NT2/D1 (cell line): ENCODE measurements at places on chromosomes 2 and 18.
A peak's percentile ranks its signal among the peaks of the same experiment; 100 is the strongest.

DNA sequence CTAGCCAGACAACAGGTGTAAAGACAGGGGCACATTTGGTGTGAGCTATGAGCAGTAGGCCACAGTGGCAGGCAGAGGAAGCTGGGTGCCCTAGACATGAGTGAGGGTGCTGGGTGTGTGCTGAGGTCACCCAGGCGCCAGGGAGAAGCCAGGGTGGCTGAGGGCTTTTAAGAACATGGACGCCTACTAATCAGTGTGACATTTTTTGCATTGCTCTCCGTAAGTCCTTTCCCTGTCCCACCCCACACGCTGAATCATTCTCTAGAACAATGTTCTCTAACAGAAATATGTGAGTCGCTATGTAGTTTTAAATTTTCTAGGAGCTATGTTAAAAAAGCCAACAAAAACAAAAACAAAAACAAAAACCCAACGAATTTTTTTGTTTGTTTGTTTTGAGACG is 204.5 kb upstream of the REV1 start:
- DNase-seq: no peak

GRCh38 chr2:191907545-191907944 is 60.7 kb upstream of the CAVIN2 start:
- no peak for DNase-seq

DNA sequence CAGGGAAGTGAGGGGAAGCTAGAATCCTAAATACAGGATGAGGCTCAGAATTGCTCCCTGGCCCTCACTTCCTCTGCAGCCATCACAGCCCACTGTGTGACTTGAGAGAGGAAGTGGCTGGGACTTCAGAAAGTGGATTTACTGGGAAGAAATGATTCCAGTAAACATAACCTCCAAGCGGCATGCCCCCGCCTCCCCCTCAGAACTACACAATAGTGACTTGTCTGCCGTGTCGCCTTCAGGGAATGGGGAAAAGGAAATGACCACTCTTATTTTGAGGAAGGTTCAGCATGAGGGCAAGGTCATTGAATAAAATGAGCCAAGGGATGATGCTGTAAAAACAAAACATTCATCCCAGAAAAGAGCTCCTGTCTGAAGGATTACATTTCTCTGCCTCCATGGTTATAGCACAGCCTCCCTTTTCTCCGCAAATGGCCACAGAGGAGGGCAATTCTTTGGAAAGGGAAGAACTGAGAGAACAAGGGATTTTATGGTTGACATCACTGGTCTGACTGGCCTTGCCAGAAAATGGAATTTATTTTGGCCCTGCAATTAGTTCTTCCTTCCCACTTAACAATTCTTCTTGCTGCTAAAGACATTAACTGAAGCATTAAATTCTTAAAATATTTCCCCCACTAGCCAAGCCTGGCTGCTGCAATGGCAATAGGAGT is 78.9 kb upstream of the DAPL1 start:
- no peak for DNase-seq

DNA sequence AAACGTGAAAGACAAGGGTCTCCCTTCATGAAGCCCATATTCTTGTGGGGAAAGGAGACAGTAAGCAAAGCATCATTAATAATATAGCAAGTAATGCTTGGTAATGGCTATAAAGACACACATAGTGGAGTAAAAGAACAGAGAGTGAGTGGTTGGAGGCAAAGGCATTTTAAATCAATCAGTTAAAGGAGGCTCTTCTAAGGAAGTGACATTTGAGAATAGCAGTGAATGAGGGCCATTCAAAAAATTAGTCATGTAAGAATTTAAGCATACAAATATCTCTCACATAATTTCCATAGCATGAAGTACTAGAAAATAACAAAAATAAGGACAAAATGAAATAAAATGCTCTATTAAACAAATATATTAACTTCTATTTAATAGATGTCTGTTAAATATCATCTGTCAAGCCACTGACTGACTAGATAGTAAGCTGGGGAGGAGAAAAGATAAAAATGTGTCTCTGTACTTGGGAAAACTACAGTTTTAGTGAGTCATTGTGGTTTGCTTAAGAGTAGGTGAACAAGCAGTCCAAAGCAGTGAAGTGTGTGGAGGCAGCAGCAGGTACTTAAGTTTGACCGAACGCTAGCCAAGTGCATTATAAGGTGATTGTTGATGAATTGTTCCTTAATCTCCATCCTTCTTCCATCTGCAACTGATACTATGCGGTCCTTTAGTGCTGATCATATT is 160.1 kb downstream of the PARD3B start:
- DNase-seq: no peak

DNA sequence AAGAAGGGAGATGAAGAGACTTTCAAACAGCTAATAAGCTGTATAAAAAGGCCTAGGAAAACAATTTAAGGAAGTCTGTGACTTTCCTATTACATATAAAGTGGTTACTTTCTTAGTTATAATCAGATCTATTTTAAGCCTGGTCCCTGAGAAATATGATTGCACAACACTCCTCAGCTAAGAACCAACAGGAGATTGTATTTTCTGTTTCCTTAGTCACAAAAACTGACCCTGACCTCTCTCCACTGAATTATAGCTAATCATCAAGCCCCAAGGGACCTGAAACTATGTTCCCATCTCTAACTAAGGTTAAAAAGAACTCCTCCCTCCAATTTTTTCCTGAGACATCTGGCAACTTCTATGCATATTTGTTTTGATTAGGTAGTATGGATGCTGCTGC is 106.9 kb downstream of the ROCK1 start:
- DNase-seq: no peak

GRCh38 chr2:42051543-42052235 is 3.9 kb downstream of the PKDCC start:
- DNase-seq: no peak

DNA sequence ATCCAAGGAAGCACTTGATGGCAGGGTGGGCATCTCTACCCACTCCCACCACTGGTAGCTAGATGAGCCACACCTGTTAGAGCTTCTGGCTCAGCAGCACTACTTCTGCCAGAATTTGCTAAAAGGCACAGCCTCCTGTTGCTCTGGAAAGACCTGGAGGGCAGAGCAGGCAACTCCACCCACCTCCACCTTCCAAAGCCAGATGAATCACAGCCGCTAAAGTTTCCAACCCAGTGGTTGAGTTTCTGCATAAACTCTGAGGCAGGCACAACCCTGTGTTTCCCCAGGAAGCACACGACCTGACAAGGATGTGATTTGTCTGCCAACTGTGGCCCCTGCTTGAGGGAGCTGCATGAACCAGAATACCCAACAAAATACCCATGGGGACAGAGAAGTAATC is 111.6 kb upstream of the GCFC2 start:
- no peak for DNase-seq

- DNase-seq: no peak
Observed at GRCh38 chr2:170098626-170099312, 79.2 kb upstream of the MYO3B start.

GRCh38 chr2:160282063-160282580 is 82.0 kb upstream of the ITGB6 start:
- no peak for DNase-seq

DNA sequence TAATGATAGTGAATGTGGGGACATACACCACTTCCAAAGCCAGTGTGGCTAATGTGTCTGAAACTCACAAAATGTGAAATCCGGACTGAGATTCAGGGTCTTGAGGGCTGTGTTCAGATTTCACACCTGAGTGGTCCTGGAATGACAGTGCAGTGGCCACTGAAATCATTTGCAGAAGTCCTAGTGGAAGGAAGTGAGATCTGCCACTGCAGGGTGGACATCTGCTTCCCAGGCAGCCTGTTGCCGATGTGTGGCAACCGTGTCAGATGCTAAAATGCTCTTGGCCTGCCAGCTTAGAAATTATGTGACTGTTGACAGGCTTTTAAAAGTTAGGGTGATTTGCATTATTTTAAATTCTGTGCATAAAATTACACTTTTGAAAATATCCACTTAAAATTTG is 77.8 kb upstream of the TMEM200C start:
- DNase-seq: no peak

DNA sequence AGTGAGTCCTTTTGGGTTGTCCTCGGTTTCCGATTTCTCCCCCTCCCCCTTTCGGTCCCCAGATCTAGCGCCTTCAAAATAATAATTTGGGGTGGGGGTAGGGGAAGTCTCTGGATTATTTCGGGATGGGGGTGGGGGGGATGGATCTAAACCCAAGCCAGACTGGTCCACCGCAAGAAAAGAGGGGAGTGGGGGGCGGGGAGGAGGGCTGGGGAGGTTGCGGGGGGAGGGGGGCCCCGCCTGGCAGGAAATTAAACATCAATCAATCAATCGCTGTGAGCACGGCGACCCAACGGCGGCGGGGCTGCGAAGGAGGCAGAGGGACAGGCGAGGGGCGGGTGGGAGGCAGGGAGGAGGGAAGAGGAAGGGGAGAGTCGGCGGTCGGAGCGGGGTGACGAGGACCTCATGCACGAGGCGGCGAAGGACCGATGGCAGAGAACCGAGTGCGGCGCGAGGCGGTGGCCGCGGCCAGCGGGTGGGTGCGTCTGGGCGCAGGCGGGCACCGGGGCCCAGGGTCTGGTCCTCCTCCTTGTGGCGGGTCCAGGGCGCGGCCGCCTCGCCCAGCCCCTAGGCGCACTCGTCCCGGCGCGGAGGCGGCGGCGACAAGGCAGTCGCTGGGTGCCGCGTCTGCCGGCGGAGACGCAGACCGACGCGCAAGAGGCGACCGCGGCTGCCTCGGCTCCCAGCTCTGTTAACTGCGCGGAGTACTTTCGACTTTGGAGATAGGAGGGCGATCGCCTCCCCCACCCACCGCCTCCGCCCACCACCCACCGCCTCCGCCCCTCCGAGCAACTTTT is 468 bp upstream of the SATB2 start:
- no peak for DNase-seq

- DNase-seq: no peak
Observed at GRCh38 chr2:232667989-232668583, 29.0 kb upstream of the GIGYF2 start.

GRCh38 chr18:50331691-50332090 is 43.2 kb upstream of the SKA1 start:
- no peak for DNase-seq

GRCh38 chr2:126239320-126239955 is 416.5 kb upstream of the GYPC start:
- no peak for DNase-seq

- DNase-seq: no peak
Observed at GRCh38 chr18:9115984-9116383, 13.5 kb downstream of the NDUFV2 start.

GRCh38 chr2:205889114-205889513 is 196.9 kb downstream of the INO80D start:
- DNase-seq: no peak

GRCh38 chr2:236935083-236935482 is 150.6 kb upstream of the COPS8 start:
- DNase-seq: no peak

- DNase-seq: no peak
Observed at GRCh38 chr2:3456125-3456524, 63.2 kb downstream of the ADI1 start.

GRCh38 chr2:174024524-174025270 is 59.5 kb upstream of the SP3 start:
- no peak for DNase-seq

GRCh38 chr2:133209325-133209724 is 358.9 kb downstream of the NCKAP5 start:
- DNase-seq: no peak

DNA sequence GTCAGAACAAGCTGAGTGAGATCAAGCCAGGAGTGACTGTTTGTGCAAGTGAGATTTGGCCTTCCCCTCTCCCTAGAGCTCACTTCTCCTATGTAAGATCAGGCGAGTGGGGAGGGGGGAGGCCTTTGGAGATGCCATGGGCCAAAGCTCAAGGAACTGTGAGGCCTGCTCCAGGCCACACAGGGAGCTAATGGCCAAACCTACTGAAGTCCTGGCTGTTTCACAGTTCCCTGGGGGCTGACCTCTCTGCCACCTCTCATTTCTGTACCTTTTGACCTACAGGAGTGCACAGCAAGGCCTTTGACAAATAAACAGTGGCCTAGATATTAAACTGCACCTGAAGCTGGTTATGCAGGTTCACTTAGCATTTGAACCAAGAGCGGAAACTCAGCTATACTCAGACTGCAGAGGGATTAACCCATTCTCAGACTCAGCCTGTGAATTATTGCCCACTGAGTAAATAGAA is 235.0 kb upstream of the NT5C1B start:
- no peak for DNase-seq

GRCh38 chr2:241114836-241115235 is 12.7 kb upstream of the MTERF4 start:
- no peak for DNase-seq

DNA sequence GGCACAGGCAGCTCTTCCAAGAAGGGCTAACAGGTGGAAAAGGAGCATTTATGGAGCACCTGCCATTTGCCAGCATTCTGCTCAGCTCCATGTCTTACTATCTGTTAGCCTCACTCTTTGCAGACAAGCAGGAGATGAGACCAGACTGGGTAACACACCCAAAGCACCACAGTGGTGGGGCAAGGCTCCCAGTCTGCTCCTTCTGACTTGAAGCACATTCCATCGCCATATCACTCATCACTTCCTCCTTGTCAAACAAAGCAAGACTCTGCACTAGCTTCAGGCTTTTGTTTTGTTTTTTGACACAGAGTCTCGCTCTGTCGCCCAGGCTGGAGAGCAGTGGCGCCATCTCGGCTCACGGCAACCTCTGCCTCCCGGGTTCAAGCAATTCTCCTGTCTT is 182.8 kb downstream of the MGAT5 start:
- DNase-seq: no peak

DNA sequence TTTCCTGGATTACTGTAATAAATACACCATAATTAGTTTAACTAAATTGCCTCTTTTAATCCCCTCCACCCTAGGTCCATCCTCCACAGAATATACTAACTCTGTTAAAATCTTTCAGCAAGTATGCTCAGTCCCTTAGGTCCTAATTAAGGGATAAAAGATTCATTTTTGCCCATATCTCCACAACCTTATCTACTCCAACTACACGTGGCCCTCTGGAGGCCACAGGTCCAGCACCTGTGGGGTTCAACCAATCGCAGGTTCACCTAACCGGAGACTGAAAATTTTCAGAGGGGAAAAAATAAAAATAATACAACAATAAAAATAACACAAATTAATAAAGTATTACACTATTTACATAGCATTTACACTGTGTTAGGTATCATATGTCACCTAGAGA is 86.4 kb downstream of the MAP4K3 start:
- no peak for DNase-seq

GRCh38 chr18:1760901-1761300 is 810.4 kb downstream of the METTL4 start:
- DNase-seq: no peak

DNA sequence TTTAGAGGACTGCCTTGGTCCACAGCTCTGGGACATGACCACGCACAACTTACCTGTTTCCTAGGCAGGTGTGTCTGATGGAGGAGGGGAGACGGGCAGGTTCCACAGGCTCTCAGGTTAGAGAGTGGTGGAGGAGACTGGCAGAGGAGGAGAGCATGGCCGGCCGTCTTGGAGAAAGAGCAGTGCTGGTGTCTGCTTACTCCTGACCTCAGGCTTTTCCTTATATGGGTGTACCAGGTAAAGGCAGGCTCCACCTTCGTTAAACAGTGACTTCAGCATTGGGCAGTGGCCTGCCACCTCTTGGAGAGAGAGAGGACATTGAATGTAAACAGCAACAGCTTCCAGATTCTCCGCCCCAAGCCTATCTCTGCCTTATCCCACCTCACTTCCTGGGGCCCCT is at the start of gene CAPN13:
Gene CAPN13, minus strand, starts transcription at position 198 of the 400 bp plus-strand sequence. CDS start 20,121 bp downstream, outside the sequence.
- peak; percentile 46 for DNase-seq

GRCh38 chr2:70779491-70779890 is 11.0 kb downstream of the FIGLA start:
- no peak for DNase-seq
